ENCODE measurements at places on chromosomes 11 and 22. TPM values are rescaled to one million over a fixed set of nuclear protein-coding genes. Genes with fewer than 3 reads are reported as not detected.

WBP2NL gene
- 0.39 TPM for total RNA-seq

DNA sequence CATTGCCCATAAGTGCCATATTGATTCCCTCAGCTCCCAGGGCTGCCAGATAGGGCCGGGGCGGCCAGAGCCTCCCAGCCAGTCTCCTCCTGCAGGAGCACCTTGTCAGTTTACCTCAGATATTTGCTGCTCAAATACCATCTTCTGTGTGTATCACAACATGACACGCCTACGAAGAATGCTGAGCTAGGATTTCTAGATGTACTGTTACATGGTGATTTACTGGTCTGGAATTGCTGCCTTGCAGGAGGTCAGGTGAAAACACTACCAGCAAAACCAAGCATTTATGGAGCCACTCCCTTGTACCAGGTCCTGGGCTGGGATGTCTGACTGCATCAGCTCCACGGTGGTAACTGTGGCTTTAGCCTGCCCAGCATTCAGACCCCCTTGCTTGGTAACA, 11.8 kb downstream of the MICAL3 start:
- no peak for DNase-seq

A4GALT gene
- total RNA-seq, result not detected

GRCh38 chr11:125378571-125378970, 117.5 kb downstream of the FEZ1 start:
- no peak for DNase-seq

DNA sequence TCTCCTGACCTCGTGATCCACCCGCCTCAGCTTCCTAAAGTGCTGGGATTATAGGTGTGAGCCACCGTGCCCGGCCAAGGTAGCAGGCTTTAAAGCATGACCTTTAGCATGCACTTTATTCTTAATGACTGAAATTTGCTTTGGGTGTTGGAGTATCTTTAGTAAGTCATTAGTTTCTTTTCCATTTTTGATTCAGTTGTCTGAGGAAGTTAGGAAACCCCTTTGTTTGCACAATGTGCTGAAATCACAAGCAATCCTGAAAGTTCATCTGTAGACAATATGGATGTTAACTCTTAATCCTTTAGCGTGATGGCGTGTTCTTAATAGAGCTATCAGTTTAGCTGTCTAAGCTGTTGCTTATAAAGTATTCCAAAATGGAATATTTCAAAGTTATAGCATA, 16.8 kb downstream of the SDHD start:
- no peak for DNase-seq

- no peak for DNase-seq
Observed at GRCh38 chr11:35162745-35163144, 23.8 kb downstream of the CD44 start.

DNA sequence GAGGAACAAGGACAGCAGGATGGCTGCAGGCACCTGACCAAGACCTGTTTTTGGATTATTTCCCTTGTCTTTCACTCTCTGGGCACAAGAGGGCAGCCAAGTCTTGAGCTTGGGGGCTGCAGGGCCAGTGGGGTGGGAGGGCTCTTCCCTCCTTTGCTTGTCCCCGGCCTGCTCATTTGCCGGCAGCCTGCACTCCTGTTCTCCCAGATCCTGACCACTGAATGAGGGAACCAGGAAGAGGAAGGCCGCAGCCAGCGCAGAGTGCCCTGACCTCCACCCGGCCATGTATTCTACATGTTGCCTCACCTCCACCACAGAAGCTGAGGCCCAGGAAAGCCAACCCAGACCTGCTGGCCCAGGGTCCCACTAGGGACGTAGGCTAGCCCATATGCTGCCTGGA, 15.5 kb upstream of the NNMT start:
- peak; percentile 27 for DNase-seq

DNA sequence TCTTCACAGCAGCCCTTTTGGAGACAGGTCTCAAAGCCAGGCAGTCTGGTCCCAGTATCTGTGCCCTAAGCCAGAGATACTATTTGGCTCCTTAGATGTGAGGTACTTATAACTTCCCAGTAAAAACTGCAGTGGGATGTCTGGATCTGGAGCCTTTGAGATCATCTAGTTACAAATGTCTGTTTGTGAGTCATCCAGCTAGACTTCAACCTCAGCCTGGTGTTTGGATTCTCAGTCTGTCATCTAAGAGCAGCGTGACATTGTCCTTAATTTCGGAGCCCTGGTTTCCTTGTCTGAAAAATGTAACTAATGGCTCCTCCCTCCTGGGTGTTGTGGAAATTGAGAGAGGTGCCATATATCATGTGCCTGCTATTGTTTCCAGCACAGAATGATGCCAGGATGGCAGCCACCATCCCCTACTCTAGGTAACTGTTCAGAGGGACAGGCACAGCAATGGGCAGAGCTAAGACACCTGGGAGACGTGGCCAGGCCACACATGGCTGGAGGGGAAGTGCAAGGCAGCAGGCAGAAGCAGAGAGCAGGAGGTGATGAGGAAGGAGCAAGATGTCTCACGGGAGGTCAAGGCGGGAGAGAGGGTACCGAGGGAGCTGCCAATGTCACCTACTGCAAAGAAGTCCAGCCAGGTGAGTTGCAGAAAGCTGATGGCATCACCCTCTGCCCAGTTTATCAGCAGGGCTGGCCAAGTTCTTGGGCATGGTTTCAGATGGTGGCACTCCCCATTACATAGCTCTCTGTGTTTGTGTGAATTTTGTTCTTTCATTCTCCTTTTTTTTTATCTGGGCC, 20.6 kb upstream of the ST3GAL4 start:
- DNase-seq, result no peak

STK33 gene
- 0.14 TPM for total RNA-seq

OR51B5 gene
- total RNA-seq, result 0.34 TPM

BIRC3 gene
- 355 TPM for total RNA-seq

GRCh38 chr11:100883830-100884229, 196.7 kb downstream of the ARHGAP42 start:
- DNase-seq, result no peak

MRGPRF gene
- total RNA-seq, result not detected

MAJIN gene
- total RNA-seq, result not detected

DNA sequence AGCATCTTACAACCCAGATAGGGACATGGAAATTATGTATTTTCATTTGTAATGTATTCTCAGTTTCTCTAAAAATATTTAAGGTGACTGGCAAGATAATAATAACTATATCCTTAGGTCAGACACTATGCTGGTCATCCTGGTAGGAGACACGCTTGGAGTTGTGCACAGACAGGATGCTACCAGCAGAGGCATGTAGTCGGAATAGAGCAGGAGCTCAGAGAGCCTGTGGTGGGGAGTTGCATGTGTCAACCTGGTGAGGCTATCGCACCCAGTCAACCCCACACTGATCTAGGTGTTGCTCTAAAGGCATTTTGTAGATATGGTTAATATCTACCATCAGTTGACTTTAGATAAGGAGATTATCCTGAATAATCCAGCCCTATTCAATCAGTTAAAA, 318.5 kb downstream of the MIAT start:
- no peak for DNase-seq

DNA sequence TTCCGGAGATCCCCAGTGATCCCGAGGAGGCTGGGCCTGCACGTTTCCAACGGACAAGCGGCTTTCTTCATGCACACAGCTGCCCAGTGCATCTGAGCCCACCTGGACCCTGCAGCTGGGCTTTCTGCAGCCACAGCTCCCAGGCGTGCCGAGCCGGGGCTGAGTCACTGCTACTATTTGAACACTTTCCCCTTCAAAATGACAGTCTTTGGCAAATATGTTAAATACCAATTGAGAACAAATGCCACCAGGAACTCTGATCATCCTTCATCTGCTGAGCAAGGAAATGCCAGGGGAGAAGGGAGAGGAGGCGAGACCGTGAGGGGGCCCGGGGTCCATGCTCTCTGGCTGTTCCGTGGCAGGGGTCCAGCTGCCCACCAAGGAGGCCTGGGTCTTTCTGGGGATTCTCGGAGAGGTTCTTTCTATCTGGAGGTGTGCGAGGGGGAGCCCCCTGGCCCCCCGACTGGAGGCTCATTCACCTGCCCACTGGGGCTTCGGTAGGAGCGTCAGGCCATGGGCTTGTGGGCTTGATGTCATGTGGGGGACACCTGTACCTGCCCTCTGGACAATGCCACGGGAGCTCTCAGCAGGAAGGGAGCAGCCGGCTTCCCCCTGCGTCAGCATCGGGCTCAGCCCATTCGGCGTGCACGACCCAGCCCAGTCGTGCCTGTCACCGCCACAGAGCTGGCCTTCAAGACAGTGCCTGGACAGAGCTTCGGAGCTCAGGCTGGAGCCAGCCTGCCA, 159.6 kb downstream of the CTTN start:
- no peak for DNase-seq

NAALAD2 gene
- not detected for total RNA-seq

DNA sequence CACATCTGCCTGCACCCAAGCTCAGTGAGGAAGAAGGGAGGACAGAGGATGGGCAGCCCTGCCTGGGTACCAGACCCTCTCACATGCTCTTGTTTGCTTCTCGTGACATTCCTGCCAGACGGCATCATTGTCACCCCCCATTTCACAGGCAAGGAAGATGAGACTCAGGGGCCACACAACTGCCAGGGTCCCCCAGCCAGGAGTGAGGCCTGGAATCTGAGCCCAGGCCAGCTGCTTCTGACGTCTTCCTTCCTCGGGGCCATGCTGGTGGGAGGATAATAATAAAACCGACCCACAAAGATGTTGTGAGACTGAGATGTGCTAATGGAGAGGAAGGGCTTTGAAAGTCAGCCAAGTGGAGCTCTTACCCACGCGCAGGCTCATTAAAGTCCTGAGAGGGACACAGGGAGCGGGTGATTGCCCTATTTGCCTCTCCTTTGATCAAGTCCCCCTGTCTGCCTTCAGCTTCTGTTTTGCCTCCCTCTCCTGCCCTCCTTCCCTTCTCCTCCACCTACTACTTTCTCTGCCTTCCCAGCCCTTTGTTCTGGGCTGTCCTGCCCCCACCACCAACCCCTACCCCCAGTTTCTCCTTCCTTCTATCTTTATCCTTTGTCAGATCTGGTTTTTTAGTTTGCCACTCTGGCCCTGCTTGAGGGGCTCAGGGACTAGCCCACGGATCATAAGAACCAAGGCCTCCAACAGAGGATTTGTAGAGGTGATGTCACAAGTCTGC, 62.7 kb downstream of the MCM5 start:
- DNase-seq, result no peak

GRCh38 chr11:94897330-94897768, 76.0 kb downstream of the CWC15 start:
- DNase-seq, result no peak

GRCh38 chr11:27873664-27874063, 173.4 kb upstream of the BDNF start:
- DNase-seq, result no peak

DNA sequence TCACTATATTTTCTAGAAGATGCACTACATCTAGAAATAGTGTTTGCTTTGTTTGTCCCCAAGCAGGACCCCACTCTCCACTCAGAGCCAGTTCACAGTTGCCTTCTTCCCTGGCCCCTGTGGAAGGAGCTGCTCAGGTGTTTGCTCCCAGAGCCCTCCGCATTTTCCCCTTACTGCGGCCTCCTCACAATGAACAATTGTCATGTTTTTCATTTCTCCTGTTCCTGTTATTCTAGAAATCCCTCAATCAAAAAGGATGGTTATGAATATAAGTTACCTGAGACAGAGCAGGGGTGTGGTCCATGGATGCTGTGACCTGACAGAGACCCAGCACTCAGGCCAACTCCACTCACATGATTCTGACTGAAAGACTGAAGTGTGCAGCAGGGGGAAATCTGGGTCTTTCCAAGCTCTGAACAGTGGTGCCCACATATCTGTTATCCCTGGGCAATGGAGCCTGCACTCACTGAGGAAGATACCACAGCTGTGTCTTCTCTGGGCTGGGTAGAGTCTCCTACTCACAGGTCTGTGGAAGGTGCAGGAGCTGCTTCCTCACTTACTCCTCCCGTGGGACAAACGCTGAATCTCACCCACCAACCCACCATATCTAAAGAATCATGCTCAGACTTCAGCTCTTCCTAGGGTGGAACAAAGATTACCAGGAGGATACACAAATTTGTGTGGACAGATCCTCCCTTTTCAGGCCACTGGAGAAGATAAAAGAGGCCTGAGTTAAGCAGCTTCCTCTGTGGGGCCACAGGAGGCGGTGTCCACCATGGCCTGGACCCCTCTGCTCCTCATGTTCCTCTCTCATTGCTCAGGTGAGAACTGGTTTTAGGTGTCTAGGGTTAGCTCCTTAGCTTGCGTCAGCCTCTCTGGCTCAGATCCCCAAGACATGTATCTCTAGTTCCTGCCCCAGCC, 87.1 kb upstream of the TOP3B start:
- no peak for DNase-seq

BEST1 gene
- total RNA-seq, result 0.18 TPM

DNA sequence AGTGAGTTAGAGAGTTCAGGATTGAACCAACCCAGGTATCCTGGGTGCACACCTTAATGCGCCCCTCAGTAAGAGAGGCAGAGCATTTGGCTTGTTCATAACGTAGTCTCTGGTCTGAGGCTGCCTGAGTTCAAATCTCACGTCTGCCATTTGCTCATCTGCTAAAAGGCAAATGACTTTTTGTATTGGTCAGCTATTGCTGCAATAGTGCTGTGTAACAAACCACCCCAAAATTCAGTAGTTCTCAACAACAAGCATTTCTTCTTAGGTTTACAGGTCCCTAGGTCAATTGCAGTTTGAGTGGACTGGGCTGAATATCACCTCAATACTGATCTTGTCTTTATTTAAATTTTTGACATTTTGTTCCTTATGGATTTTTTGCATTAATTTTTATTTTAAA, 18.1 kb downstream of the RASD2 start:
- no peak for DNase-seq

DNA sequence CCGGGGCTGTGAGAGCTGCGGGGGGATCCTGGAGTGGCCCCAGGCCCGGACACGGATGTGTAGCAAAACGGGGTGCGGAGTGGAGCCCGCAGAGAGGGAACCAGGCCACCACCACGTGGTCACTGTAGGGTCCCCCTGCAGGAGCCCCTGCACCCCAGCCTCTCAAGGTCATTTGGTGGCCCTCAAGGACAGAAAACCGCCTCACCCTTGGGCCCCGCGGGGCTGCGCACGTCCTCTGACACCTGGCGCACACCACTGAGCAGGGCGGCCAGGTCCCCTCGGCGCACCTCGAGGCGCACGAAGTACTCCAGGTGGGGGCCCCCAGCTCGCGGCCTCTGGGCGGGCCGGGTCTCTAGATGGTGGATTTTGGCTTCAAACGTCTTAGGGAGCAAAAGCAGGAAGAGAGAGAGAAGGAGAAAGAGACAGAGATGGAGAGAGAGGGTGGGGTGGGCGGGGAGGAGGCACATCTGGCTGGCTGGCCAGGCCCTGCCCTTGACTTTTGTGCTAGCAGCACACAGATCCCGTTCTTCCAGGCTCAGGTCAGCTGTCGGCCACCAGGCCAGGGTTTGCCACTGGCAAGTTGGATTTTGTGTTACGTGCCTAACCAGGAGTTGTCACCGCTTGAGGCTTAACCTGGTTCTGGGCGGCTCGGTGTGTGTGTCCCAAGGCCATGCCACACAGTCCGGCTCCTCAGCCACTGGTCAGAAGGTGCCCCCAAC, 3.2 kb downstream of the TH start:
- DNase-seq, result no peak

GRCh38 chr11:45089251-45089650, 57.2 kb upstream of the PRDM11 start:
- DNase-seq, result no peak

GRCh38 chr11:69099180-69099579, 50.4 kb downstream of the TPCN2 start:
- DNase-seq, result no peak

DNAJB13 gene
- total RNA-seq, result 0.29 TPM

CBLIF gene
- not detected for total RNA-seq

Measured in activated naive CD4-positive, alpha-beta T cell treated with anti-CD3 and anti-CD28 coated beads, Interleukin-2, amount 50 U/mL, for 72 hours (primary cell).